ENCODE measurements at places on chromosomes 2 and 18.

GRCh38 chr2:39241588-39241987, 2.2 kb downstream of the CDKL4 start:
- no peak for DNase-seq

GRCh38 chr2:172613615-172614231, 57.8 kb downstream of the PDK1 start:
- DNase-seq, result no peak

DNA sequence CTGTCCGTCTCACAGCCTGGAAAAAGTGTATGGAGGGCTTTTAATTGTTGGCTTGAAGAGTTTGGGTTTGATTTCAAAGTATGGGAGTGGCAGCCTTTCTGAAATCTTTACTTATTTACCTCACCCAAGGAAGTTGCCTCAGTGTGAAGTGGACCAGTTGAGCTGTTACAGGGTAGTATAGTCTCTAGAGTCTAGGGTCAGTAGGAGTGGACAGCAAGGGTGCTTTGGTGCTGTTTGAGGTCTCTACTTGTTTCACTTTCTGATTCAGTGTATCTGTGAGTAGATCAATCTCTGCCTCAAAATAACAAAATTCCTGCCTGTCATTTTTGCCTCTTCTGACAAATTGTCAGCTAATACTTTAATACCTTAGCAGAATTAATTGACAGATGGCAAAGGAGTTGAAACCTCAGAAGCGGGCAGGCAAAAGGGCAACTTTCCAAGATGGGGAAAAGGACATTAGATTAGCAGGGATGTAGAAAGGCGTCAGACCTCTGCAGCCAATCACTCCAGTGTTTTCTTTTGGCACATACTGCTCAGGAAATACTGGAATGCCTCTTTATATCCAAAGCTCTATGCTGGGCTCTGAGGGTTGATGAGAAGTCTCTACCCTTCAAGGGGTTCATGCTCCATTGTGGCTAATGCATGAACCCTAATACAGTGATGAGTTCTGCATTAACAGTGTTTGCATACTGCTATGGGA, 5.9 kb downstream of the RIOK3 start:
- DNase-seq, result no peak

DNA sequence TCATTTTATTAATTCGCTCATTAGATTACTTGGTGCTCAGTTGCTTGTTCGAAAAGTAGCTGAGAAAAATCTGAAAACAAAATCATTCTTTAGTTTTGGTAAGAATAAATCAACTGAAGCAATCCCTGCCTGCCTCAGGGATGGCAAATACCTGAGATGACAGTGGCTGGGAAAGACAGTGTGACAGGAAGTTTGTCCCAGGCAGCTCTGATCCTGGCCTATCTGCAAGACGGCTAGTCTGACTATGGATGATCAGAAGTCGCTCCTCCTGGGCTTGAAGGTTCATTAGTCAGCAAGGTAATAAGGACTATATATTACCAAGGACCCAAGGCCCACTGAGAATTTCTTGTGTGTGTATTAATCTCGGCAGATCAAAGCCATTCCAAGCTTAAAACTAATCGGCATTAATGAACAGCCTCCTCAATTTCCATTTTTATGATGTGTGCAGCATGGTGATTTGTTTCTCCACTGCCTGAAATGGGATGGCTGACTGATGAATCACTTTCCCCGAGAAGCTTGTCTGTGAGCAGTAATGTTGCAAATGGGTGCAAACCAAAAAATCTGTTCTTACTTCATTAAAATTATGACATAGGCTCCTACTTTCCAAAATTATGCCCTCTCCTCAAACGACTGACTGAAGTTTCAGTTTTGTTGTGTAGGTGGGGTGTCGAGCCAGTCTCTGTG, 199.9 kb downstream of the ACTR3 start:
- DNase-seq, result peak; percentile 5

DNA sequence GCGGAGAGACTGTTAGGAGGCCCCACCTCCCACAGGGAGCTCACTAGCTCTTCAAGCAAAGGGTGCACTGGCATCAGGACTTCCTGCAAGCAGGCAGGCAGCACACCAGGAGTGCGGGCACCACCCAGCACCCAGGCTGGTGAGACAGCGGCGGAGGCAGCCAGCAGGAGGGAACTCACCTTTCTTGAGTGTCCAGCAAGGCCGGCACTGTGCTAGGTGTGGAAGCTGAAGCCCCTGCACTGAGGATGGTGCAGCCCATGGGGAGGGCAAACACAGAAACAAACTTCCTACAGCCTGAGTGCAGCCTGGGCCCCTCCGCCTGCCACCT, 100.7 kb upstream of the ID2 start:
- DNase-seq, result no peak

DNA sequence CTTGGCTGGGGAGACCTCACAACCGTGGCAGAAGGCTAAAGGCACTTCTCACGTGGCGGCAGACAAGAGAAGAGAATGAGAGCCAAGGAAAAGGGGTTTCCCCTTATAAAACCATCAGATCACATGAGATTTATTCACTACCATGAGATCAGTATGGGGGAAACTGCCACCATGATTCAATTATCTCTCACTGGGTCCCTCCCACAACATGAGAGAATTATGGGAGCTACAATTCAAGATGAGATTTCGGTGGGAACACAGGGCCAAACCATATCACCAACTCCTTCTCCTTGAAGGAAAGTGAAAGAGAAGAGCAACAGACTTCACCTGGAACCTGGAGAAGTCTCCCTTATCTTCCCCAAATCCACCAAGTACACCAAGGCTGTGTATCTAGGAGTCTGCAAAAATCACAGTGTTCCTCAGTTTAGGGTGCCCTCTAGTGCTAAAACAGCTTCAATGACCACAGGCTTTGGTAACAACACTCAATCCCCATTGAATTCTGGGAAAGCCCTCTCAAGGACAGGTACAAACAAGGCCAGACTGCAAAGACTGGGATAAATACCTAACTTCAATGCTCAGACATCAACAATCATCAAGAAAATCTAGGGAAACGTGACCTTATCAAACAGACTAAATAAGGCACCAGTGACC, 148.8 kb upstream of the SRD5A2 start:
- peak; percentile 5 for DNase-seq

DNA sequence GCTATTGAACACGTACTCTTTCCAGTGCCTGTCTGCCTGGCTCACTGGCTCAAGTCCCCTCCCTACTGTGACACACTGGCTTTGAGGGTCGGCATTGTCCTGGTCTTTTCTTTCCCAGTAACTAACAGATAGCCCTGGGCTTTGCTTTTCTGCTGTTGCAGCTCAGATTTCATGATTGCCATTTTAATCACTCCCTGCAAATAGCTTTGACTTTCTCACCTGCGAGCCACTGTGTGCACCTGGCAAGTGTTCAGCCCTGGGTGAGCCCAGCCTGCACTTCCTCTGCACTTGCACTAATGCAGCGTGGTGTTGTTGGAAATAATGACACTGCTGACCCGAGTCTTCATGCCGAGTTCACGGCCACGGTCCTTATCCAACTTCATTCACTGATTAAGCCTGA, 52.9 kb downstream of the DCDC2C start:
- no peak for DNase-seq

- DNase-seq, result peak; percentile 56
Measured at GRCh38 chr2:85702172-85702571, 8.0 kb downstream of the GNLY start.

DNA sequence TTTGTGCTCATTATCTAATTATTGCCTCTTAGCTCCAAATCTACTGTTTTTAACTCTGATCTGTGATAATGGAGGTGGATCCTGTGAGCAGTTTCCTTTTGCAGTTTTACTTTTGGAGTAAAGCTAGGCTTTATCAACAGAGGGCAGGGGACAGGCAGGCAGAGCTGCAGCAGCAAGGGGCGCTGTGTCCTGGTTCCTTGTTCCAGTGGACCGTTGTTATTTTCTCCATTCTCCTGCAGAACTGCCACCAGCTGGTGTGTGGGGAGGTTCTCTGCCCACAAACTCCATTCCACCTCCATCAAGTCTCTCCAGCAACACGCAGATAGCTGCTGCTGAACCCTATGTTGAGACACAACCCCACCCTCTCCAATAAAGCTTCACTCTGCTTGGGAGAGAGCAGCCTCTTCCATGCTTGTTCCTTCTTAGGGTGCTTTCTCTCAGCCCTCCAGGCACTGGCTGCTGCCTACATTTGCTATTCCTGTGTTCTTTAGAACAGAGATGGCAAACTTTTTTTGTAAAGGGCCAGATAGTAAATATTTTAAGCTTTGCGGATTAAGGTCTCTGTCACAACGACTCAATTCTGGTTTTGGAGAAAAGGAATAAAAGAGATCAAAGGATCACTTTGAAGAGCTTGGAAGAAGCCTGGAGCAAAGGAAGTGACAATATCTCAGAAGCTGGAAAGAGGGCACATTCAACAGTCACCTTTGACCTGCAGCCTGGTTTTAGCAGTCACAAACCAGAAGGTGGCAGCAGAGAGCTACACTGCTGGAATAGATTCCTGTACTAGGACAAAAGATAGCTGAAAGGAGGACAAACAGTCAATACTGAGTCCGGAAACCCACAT, 208.8 kb downstream of the CCDC178 start:
- DNase-seq, result peak; percentile 84

DNA sequence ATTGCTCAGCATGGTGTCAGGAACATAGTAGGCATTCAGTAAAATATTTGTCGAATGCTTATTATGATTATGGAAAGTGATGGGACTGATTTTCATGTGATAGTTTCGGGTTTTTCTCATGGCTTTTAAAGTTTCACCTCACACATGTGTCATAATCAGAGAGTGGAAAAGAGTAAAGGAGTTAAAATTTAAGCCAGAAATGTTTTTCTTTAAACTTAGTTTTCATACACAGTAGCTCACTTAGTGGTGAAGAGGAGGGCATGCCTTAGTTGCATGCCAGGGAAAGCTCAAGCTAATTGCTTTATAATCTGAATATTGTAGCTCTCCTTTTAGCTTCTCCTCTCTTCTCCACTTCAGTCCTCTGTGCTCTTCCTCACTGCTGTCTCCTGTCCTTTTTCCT, 38.0 kb downstream of the EHBP1 start:
- DNase-seq, result no peak

GRCh38 chr2:235498946-235499812, 5.3 kb downstream of the AGAP1 start:
- no peak for DNase-seq

DNA sequence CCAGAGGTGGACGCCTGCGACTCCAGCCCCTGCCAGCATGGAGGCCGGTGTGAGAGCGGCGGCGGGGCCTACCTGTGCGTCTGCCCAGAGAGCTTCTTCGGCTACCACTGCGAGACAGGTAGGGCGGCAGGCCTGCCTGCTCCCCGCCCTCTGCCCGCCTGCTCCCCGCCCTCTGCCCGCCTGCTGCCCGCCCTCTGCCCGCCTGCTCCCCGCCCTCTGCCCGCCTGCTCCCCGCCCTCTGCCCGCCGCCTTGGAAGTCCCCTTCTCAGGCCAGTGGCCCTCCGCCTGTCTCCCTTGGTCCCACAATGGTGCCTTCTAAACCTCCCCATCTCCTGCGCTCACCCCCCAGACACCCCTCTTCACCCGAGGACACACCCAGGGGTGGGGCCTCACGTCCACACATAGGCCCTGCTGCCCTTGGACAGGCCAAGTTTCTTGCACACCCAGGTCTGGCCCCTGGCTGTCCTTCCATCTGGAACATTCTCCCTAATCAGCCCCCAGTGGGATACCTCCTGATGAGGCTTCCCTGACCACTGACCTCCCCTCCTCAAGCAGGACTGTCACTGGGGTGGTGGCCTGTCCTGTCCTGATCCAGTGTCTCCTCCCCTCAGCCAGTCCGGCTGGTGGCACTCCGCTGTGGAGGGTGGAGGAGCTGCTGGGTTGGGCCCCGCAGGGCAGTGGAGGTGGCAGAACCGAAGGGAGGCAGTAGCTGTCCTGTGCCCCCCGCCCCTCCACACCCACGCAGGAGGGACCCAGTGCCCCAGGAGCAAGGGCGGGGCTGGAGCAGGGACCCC, 37.9 kb downstream of the MTERF4 start:
- peak; percentile 17 for DNase-seq

All from astrocyte of the hippocampus (primary cell).